Activated gamma-delta T cell treated with anti-CD3 and anti-CD28 coated beads, Interleukin-2, amount 50 U/mL, for 16 hours (primary cell): ENCODE measurements at places on chromosomes 2 and 18.

GRCh38 chr18:75256376-75256775 is 45.8 kb downstream of the TSHZ1 start:
- no peak for DNase-seq

DNA sequence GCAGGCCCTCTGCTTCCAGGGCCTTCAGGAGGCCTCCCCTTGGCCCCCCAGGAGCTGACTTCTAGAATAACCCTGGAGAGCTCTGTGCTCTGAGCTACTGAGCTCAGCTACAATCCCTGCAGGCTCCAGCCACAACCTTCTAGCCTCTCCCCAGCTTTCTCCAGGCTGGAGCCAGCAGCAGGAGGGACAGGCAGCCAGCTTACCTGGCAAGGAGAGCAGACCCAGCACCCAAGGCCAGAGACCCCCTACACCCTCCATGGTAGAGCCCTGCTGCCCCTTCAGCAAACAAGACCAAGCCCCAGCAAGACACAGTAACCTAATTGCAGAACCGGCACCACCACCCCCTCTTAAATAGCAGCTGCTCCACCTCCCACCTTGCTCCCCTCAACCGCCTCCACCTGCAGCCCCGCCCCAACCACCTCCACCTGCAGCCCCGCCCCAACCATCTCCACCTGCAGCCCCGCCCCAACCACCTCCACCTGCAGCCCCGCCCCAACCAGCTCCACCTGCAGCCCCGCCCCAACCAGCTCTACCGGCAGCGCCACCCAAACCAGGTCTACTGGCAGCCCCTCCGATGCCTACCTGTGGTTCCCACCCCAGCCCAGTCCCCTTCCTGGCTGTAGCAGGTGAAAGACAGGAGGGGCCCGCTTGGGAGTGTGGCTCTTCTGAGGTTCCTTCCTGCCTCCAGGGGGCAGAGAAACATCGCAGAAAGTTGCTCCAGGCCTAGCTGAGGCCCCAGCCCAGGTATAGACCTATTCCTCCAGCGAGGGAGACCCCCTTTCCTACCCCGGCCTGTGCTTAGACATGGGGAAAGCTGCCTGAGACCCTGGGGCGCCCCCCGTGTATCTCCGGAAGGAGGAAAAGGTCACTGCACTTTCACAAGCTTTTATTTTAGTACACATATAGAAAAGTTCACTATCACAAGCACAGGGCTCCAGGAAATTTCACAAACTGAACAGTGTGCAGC is at the start of gene ASTL:
Gene ASTL (minus strand): TSS at position 324 of the 967 bp plus-strand sequence. CDS start 66 bp downstream, at position 258.
- peak; percentile 40 for DNase-seq

- DNase-seq = no peak
Observed at GRCh38 chr2:47193607-47194006, 38.5 kb upstream of the STPG4 start.

- DNase-seq = no peak
Observed at GRCh38 chr18:47317824-47318508, 66.5 kb upstream of the SKOR2 start.

DNA sequence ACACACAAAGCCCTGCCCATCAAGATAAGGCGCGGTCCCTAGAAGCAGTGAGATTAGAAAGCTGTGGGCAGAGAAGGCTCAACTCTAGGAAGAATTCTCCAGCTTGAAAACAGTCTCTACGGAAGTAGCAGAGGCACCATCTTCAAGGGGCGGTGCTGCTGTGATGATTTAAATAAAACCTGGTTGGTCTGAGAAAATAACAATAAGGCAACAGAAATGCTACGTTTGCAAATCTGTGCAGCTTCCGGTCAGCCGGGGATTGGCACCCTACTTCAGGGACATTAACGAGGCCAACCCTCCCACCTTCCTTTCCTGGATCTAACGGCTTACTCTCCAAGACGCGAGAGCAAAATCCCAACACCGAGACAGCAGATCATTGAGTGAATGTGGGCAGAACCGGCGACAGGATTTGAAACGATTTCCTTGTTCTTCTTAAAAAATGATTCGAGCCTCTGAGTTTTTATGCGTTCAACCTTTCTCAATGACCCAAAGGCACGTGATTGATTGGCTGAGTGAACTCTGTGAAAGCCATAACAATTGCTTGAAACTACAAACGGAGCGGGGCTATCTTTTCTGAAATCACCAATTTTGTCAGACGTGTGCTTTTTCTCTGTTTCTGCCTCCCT is 93.7 kb upstream of the ZNF516 start:
- no peak for DNase-seq

DNA sequence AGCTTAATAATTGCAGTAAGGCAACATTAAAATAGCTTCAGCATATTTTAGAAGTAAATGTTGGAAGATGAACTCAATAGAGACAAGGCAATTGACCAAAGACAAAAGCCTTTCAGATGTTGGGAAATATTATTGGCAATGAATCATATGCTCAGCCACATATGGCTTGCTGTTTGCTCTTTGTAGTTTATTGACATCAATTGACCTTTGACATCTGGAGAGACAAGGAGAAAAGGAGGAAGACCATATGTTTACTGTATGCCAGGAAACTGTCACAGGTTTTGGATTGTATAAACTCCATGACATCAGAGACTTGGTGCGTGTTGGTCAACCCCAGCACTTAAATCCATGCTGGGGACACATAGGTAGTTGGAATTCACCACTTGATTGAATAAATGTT is 60.6 kb upstream of the SLC16A14 start:
- no peak for DNase-seq

DNA sequence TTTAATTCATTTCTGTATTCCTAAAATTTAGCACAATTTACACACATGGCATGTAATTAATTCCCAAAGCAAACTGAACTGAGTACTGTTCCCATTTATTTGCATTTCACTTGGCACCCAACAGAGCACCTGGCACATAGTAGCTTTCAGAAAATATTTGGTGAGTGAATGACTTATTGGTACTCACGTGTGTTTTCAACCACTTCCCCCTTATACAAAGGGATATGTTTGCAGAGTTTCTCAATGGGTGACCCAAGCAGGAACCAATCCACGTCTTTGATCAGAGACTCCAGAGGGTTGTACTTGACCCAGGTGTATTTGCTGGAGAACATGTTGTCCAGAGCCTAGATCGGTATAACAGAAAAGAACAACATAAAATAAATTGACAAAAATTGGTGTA is 6.6 kb downstream of the GKN2 start:
- DNase-seq = no peak

- DNase-seq = no peak
Observed at GRCh38 chr2:198659096-198659870, 798.5 kb downstream of the SATB2 start.

- no peak for DNase-seq
Observed at GRCh38 chr18:77052983-77053309, 79.6 kb downstream of the MBP start.

- DNase-seq = no peak
Observed at GRCh38 chr18:35183886-35184285, 56.9 kb upstream of the ZNF397 start.

- DNase-seq = no peak
Observed at GRCh38 chr2:157866202-157866601, 9.9 kb downstream of the ACVR1 start.

DNA sequence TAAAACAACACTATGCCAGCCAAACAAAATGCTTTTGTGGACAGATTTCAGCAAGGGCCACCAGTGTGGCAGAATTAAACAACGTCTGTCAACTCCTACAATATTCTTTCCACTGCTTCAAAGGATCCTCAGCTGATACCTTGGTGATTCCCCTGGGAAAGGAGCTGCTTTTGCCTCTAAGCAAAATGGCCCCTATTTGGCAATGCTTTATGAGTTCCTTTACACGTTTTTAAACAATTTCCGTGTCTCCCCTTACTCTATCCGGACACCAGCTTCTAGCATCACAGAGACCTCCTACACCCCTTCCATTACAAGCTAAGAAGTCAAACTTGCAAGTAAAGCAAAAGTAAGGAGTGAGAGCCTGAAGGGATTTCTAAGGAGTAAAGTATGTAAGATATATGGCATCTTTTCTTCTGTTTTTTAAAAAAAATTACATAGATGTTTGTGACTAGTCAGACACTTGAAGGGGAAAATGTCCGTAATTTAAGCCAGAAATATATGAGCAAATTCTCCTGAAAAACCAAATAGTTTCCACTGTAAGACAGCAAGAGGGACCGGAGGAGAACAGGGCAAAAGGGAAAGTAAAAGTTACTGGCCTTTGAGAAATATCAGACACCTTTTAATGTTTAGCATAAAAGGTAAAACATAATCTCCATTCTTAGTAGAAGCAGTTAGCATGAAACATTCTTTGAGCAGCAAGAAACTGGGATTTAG is 1.9 kb downstream of the SOS1 start:
- DNase-seq = no peak

DNA sequence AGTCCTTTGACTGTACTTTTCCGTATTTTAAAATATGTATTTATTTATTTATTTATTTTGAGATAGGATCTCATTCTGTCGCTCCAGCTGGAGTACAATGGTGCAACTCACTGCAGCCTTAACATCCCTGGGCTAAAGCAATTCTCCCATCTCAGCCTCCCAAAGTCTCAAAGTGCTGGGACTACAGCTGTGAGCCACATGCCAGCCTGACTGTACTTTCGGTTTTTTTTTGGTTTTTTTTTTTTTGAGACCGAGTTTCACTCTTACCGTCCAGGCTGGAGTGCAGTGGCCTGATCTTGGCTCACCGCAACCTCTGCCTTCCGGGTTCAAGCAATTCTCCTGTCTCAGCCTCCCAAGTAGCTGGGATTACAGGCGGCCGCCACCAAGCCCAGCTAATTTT is 28.9 kb upstream of the CCNYL1 start:
- DNase-seq = no peak

- no peak for DNase-seq
Observed at GRCh38 chr2:62425684-62426083, 80.3 kb downstream of the TMEM17 start.

DNA sequence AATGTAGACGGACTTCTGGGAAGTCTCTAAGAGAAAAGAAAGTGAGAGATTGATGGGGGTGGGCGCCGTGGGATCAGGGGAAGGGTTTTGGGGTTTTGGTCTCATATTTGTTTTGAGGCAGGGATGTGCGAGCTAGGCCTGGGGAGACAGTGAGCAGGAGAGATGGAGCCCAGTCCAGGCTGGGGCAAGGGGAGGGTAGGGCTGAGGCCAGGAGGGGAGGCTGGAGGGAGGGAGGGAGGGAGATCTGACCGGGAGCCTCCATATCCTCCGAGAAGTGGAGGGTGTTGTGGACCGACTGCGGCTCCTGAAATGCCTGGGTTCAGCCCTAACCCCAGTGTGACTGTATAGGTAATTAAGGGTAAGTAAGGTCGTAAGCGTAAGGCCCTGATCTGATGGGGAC is 72.8 kb upstream of the ODC1 start:
- no peak for DNase-seq

GRCh38 chr2:42340938-42341636 is 19.9 kb downstream of the COX7A2L start:
- no peak for DNase-seq

GRCh38 chr18:693466-694187 is 18.8 kb downstream of the ENOSF1 start:
- DNase-seq = no peak

DNA sequence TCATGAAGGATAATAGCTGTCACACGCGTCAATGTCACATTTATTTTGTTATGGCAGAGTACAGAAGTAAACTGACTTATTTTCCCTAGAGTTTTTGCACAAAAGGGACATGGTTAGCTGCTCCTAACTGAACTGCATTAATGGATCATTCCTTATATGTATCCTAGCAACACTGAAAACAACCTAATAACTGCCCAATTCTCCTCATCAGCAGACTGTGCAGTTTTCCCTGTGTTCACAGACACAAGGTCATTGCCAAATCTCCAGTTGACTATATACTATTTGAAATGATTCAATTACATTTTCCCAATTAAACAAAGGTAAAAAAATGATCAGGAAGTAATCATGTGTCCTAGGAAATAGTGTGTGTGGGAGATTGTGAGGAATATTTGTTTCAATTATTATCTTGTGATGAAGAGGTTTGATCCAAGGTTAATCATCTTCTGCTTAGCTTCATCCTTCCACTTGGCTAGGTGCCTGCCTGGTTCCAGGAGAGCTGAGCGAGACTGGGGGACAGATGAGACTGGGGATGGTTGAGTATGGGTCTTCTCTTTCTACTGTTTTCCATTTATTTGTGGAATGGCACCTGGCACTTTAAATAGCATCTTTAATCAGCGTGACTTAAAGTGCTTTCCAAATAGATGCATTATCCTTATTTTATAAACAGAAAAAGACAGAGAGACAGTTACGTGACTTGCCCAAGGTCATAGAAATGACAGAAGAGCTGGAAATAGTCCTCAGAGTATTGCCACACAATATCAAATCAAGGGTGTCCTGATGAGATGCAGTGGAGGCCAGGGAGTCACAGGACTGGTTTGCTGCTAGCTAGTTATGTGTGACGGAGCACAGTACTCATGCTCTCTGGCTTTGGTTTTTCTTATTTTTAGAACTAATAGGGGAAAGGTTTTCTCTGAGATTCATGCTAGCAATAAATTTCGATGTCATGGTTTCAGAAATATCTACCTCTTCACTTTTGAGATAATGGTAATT is 335.6 kb downstream of the PIK3C3 start:
- DNase-seq = no peak

DNA sequence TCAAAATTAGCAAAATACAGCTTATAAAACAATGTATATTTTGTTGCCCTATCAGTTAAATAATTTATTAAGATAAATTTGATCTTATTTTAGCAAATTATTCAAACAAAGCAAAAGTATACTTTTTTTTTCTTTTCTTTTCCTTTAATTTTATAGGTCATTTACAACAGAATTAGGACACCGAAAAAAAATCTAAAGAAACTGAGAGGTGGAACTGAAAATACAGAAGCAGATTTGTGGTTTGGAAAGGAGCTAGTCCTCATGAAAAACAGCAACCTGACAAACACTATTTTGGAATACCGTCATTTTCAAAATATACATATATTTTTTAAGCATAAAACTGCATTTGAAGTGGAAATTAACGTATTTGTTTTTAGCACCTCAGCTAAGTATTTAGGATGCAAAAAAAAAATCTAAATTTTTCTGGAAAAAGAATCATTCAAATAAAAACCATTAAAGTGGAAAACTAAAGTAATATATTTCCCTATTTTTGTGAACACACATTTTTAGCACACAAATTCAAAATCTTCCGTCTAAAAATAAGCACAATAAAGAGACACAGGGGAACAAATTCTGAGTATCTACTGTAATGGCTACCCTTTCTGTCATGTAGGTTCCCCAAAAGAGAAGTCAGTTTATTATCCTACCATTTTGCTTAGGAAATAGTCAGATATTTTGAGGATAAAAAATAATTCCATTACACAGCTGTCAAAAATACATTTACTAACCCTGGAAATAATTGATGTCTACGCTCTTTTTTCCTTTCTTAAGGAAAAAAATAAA is 2.7 kb downstream of the CCDC88A start:
- no peak for DNase-seq

DNA sequence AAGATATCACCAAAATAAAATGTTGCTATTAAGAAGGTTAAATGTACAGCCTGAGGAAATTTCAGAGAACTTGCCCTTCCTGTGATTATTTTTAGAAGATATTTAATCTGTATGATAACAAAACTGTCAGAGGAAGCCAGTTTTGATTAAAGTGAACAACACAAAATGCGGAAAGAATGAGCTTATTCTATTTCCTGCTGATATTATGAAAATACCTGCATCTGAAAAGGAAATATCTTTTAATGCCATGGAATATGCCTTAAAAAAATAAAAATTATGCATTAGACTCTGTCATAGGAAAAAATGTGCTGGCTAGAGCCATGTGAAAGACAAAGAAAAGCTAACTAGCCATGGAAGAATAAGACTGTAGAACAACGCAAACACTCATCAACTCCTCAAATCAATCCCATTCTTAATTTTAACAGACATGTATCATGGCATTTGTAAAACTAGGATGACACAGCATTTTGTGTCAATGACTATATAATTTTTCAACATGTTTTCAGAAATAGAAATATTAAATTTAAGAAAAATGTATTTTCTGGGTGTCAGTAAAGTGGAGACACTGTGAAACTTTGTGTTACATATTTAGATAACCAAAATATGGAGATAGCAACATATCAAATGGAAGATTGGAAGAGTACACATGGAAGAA is 1768.2 kb downstream of the SUCLG1 start:
- DNase-seq = no peak
